Occipital lobe (tissue), 3 donors: ENCODE measurements at places on chromosomes 4 and X. TPM values are rescaled to one million over a fixed set of nuclear protein-coding genes. Genes with fewer than 3 reads are reported as not detected.

DNA sequence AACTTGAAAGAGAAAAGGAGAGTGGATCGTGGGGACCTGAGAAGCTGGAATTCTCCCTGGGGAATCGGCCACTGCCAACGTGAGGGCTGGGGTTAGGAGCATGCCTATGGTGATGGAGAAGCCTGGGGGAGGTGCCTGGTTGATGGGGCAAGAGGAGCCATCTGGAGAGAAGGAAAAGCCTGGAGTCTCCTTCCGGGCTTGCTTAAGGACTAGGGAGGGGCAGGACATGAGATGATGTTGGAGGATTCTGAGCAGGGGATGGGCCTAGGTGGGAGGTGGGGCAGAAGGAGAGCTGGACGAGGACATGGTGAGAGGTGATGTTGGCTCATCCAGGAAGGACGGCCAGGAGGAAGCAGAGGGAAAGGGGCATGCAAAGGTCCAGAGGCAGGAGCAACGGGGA lies 35.0 kb upstream of the GYG2 start:
- DNase-seq, result no peak

GRCh38 chr4:98845960-98846359 lies 83.0 kb downstream of the EIF4E start:
- no peak for DNase-seq

DNA sequence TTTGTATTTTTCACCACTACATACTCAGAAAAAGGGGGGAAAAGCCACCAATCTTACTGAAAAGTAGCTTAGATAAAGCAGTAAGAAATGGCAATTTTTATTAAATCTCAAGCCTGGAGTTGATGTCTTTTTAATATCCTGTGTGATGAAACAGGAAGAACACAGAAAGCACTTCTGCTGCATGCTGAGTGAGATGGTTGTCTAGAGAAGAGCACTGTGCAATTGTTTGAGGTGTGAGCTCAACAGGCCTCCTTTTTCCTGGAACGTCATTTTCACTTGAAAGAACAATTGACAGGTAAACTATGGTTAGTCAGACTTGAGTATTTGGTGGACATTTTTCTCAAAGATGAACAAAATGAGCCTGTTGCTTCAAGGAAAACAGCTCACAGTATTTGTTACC lies 73.9 kb downstream of the RTL5 start:
- DNase-seq, result no peak

DNA sequence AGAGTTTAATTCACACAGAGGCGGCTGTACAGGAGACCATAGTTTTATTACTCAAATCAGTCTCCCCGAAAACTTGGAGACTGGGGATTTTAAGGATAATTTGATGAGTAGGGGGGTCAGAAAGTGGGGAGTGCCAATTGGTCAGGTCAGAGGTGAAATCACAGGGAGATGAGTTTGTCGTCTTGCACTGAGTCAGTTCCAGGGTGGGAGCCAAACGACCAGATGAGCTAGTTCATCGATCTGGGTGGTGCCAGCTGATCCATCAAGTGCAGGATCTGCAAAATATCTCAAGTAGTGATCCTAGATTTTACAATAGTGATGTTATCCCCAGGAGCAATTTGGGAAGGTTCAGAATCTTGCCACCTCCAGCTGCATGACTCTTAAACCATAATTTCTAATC lies 4.0 kb downstream of the ETFDH start:
- DNase-seq, result no peak

The WDR45 gene
- 23.9 TPM for total RNA-seq

- DNase-seq, result no peak
Observed at GRCh38 chr4:57220734-57221133, 110.5 kb upstream of the IGFBP7 start.

The RAB9B gene
- total RNA-seq, result 36.3 TPM

DNA sequence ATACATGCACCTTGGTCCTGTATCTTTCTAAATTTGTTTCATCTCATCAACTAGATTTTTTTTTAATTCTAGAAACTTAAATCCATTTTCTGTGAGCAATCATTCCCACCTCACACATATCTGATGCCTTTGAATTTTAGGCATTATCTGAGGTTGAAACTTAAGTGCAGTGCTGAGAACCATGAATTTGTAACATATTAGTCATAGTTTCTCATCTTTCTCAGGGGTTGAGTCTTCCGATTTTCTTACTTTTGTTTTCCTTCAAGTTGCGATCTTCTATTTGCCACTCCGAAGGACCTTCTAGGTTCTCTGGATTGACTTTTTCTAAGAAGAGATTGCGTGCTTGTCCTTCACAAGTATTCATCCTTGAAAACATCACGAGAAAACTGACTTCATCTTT lies 3.7 kb upstream of the NR0B1 start:
- DNase-seq, result no peak

The PPBP gene
- total RNA-seq, result 5.9 TPM

DNA sequence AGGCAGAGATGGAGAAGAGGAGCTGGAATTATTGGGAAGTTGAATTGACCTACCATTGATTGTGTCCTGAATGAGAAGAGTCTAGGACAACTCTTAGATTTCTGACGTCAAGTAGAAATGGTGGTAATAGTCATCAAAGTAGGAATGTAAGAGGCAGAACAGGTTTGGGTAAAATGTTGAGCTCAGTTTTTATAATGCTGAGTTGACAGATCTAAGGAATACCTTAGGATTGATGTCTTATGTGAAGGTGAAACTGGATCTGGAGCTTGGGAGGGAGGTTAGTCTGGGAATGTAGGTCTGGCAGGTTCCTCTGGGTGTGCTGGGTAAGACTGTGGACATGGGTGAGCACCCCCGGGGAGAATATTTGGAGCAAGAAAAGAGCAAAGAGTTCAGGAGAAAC lies 31.9 kb downstream of the JADE1 start:
- no peak for DNase-seq

GRCh38 chr4:7871356-7871755 lies 68.3 kb downstream of the AFAP1 start:
- no peak for DNase-seq

- DNase-seq, result no peak
Observed at GRCh38 chr4:94570558-94570957, 118.8 kb downstream of the PDLIM5 start.

GRCh38 chrX:68163441-68163840 lies 269.9 kb downstream of the OPHN1 start:
- no peak for DNase-seq

GRCh38 chr4:105060628-105061027 lies 86.0 kb upstream of the TET2 start:
- DNase-seq, result no peak

DNA sequence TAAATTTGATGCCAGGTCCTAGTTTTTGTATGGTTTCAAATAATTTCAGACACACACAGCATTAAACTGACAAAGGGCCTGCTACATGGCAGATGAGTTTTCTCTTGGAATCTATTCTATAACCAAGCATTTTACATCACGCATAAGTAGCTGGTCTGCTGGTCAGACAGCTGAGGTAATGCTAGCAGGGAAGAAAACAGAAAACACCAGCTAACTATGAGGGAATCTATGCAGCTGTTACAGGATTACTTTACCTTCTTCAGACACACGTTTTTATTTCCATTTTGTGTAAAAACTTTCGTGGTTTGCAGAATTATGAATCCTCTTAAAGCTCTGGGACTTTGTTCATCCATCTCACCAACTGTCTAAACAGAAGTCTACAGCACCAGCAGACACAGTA lies 42.0 kb downstream of the MFAP3L start:
- no peak for DNase-seq

DNA sequence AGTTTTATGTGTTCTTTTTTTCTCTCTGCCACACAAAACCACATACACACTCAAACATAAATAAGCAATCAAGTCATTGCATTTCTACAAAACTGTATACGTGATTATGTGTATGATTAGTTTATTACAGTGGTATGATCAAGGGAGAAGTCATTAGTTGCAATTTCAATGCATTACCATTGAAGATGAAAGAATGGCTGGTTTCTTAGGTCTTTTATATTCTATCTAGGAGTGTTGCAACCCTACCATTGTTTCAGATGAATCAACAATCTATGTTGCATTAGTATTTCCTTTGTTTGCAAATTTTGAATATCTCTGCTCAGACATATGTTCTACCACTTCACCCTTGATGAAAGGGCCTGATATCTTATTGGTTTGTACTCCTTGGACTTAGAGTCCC lies 6.8 kb downstream of the ANXA3 start:
- no peak for DNase-seq

GRCh38 chr4:87029356-87029755 lies 94.5 kb downstream of the AFF1 start:
- no peak for DNase-seq

The MSX1 gene
- total RNA-seq, result 3.0 TPM

DNA sequence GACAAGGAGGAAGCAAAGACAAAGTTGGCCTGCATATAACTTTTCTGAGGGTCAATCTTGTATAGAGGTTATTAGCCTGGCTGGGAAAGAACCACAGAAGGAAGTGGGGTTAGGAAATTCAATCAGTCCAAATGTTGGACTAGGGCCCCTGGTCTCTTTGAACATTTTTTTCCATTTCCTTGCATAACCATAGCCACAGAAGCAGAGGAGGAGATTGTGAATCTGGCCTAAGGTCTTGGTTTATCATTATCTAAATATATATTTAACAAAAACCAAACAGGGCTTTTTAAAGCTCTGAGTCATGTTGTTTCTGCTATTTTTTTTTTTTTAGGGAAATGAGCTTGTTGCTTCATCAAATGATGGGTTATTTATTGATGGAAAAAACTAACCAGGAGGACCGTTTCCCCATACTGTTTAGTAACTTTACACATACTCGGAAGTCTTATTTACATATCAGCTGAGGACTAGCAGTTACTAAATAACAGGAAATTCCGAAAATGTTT lies 97.7 kb upstream of the ACSL4 start:
- DNase-seq, result no peak

DNA sequence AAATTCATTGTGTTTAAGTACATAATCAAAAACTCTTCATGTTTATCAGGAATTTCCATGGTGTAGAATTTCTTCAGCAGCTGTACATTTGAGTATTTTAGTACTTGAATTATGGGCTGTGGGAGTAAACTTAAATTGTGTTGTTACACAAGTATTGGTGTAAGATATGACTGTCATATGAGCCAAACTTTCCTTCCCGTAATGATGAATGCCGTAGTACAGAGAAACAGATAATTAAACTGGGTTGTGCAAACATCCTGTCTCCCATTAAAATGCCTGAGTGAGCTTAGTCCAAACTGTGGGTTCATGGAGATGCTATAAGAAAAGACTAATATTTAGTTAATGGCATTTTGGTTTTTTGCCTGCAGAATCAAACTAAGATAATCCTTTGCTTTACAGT lies 159.2 kb downstream of the SLC4A4 start:
- no peak for DNase-seq

GRCh38 chrX:12986886-12987285 lies 12.0 kb downstream of the TMSB4X start:
- DNase-seq, result no peak

- no peak for DNase-seq
Observed at GRCh38 chr4:26609868-26610267, 26.0 kb downstream of the TBC1D19 start.

DNA sequence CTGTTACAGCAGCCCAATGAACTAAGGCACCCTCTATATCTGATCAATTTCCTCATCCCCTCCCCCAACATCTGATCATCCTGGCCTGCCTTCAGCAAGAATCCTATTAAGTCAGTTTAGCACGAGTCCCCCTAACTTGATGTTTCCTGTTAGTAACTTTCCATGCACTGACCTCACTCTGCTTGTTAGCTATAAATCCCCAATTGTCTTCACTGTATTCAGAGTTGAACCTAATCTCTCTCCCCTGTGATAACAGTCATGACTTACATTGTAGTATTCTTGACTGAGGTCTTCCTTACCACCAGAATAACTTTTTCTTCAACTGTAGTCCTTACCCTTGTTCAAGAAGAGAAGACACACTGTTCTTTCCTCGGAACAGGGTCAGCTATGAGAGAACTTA lies 8.5 kb downstream of the ANXA5 start:
- no peak for DNase-seq

DNA sequence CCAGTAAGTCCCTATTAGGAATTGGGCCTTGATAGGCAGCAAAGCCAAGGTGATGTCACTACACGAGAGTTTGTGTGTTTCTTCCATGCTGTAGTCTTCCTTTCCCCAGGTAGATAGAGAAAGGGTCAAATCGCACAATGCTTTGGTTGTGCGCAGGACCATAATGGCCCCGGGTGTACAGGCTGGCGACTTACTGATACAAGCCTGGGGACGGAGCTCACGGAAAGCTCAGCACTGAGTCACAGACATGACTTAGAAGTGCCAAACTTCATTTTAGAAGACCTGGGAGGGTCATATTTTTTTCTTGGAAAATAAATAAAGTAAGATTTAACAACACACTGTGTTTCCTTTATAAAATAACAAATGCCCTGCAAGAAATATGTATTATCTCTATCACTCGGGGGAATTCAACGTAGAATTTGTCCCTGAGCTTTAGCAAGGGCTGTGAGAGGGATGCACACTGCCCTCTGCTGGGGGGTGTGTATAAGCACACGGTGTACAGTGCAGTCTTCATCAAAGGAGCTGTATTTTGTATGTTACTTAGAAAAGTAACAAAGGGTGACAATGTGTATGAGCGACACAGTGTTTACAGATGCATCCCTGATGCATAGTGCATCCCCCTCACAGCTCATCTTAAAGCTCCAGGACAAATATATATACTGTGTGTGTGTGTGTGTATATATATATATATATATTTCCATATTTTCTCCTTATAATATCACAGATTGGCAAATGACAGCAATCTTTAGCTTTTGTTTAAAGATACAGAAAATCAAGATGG lies 254.5 kb upstream of the VEGFC start:
- peak; percentile 13 for DNase-seq

DNA sequence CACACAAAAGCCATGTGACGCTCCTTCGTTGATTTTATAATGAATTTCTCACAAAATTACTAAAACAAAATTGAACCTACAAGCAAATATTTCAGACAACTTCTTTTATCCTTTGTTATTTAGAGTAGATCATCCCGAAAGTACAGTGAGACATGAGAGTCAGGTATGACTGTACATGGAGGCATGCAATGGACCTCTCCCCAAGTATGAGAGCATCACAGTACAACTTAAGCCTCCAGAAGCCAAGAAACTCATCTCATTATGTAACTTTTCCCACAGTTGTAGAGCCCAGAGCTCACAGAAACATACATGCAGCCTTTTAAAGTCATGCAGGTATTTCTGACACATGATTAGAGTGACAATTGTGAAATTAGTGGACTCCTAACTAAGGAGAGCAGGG lies 167.7 kb downstream of the PAPSS1 start:
- DNase-seq, result no peak

DNA sequence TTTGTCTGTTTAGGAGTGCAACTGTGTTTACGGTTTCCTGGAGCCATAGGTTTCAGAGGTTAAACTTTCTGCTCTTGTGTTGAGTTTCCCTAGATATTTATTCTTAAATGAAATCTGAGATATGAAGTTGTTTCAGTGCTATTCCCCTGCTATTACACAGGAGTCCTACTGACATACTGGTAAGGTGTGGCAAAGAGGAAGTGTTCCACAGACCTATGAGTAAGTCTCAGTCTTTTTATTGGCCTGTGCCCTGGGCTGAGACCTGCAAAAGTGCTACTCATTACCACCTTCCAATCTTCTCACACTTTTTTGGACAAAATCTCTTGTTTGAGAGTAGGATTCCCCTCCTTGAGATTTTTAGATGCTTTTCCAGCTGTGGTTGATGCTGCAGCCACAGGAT lies 35.6 kb upstream of the MAGEA8 start:
- DNase-seq, result no peak

The SYN1 gene
- total RNA-seq, result 17.5 TPM

The XKRX gene
- total RNA-seq, result 0.16 TPM

The LRRC66 gene
- total RNA-seq, result 0.47 TPM

GRCh38 chr4:3323071-3323481 lies 30.3 kb downstream of the RGS12 start:
- DNase-seq, result no peak

- DNase-seq, result no peak
Observed at GRCh38 chr4:98199247-98199646, 56.0 kb upstream of the STPG2 start.
